ENCODE measurements at places on chromosomes 4 and X.

GRCh38 chrX:32524385-32524784 lies 687.0 kb downstream of the DMD start:
- DNase-seq = no peak

DNA sequence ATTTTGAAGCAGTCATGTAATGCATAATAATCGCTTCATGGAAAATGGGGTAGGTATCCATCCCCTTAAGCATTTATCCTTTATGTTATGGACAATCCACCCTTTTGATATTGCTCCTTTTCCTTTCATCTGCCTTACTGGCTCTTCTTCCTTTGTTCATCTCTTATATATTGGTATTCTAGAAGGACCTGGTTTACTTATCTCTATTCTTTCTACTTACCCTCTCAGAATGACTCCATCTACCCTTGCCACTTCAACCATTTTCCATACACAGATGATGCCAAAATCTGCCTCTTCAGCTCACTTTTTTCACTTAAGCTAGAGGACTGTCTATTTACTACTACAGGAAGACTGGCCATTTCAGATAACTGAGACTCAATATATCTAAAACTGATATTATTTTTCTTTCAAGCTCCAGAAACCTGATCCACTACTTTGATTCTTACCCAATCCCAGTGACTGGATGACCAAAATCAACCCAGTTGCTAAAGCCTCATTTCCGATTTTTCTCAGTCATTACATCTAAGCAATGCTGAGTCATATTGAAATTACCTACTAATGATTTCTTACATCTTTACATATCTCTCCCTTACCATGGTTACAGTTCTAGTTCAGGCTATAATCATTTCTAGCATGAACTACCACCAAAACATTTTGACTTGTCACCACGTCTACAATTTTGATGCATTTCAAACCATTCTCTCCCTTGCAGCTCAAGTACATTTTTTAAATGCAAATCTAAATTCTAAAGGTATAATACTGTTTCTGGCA lies 93.7 kb downstream of the FAAH2 start:
- DNase-seq = no peak

GRCh38 chr4:140020457-140021361 lies 133.3 kb downstream of the MAML3 start:
- no peak for DNase-seq

- DNase-seq = peak; percentile 8
Observed at GRCh38 chrX:17737986-17738713, 857 bp downstream of the SCML1 start.

GRCh38 chrX:8657883-8658282 lies 74.1 kb downstream of the ANOS1 start:
- DNase-seq = no peak

DNA sequence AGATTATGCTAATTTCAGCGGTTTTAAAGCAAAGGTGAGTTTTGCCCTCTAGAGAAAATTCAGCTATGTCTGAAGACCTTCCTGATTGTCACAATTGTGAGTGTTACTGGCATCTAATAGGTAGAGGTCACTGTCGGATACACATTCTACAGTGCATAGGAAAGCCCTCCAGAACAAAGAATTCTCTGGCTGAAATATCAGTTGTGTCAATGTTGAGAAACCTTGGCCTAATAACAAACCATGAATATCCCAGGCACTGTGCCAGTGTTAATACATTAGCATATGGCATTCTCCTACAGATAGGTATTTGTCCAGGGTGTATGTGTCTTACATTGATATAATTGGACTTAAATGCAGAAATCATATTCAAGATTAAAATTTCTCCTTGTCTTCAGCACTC lies 294.3 kb downstream of the FSTL5 start:
- no peak for DNase-seq

GRCh38 chr4:94831607-94832006 lies 73.9 kb downstream of the BMPR1B start:
- DNase-seq = no peak

- no peak for DNase-seq
Observed at GRCh38 chr4:168163106-168163505, 70.8 kb downstream of the ANXA10 start.

DNA sequence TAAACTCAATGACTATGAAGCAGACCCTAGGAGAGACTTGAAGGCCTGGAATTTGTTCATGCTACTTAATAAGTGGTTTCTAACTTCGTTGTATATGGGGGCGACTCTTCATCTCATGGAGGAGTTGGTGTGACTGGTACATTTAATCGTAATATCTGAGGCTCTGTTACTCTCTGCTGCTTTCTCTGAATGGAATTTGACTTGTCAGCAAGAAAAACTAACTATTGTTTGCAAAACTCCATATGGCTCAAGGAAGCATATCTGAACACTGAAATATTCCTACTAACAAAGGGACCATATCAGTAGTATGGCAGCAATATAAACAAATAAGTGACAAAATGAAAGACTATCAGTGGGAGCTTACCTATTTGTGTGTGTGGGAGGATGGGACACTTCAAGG lies 132.0 kb upstream of the RPS6KA6 start:
- no peak for DNase-seq

- DNase-seq = no peak
Observed at GRCh38 chrX:147533426-147533825, 378.3 kb upstream of the FMR1 start.

DNA sequence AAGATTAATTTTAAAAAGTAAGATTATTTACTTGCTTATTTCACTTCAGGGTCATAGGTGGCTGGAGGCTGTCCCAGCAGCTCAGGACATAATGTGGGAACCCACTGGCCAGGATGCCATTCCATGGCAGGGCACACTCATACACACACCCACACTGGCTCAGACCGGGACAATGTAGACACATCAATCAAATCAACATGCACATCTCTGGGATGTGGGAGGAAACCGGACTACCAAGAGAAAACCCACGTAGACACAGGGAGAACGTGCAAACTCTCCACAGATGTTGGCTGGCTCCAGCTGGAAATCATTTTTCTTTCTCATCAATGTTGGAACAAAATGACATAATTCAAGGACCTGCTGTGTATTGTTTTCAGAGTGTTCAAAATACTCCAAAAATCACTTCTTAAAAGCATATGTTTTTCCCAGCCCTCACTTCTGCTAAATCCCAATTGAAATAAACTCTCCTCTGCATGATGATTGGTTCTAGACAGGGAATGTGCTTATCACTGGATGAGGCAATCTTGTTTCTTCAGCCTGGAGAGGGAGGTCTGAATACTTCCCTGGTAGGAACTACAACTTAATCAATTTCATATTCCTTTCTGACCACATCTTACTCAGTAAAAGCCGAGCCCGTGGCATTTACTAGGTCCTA lies 18.6 kb upstream of the CPE start:
- no peak for DNase-seq

GRCh38 chr4:39614487-39615162 lies 24.0 kb downstream of the SMIM14 start:
- DNase-seq = no peak

DNA sequence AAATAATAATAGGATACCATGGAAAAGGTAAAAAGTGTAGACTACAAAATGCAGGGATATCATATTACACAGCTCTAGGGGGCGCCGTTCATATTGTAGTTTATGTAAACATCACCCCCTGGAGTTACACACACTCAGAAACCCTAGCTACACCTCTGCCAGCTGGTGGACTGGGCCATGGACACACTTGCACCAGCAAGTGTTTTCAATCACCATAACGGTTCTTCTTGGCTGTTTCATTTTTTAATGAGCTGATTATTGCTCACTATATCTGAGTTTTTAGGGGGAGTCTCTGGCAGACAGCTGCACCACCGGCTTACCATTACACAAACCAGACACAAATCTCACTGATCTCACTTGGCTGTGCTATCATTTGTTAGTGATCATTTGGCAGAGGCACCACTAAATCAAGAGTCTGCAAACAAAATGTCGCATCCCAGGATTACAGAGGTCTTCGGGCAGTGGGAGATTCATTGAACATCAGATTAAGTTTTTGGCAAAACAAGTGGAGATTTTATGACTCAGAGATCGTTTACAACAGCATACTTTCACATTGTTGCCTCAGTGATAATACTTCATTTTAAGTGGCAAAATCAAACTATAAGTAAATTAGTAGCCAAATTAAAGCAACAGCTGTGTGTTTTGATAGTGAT lies 185.7 kb downstream of the UNC5C start:
- no peak for DNase-seq

DNA sequence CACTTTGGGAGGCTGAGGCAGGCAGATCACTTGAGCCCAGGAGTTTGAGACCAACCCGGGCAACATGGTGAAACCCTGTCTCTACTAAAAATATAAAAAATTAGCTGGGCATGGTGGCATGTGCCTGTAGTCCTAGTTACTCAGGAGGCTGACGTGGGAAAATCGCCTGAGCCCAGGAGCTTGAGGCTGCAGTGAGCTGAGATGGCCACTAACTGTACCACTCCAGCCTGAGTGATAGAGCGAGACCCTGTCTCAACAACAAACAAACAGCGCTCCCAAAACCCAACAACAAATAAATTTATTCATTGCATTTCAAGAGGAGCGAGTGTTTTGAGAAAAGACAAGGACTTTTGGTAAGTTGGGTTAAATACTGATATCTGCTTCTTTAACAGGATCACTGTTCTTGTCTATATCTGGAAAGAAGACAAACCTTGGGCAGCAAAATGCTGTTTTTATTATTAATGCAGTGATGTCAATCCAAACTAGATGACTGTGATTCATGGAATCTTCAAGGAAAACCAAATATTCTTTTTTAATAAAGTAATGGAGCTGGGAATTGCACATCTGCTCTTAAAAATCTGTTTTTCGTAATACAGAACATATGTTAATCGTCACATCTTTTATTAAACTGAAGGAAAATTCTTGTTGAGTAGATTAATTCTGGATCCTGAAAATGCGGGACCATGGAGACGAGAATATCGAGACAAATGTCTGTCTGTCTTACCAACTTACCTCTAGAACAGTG lies 90.8 kb upstream of the LIMCH1 start:
- no peak for DNase-seq

DNA sequence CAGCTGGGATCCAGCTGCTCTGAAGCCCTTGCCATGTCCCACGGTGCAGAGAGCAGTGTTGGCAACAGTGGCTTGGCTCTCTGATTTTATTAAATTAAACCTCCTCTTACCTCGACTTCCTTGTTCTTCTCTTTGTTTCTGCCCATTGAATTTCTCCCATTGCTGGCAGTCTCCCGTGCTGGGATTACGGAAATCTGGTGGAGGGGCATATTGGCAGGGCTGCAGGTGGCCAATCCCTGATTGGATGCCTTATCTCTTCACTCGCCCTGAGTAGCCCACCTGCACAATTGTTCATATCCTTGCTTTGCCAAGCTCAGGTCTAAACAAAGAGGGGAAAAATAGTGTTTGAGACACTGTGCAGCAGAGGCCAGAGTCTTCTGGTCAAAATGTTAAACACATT lies 493.9 kb downstream of the TMA16 start:
- DNase-seq = no peak

GRCh38 chr4:169253113-169253671 lies 17.6 kb downstream of the SH3RF1 start:
- DNase-seq = no peak

DNA sequence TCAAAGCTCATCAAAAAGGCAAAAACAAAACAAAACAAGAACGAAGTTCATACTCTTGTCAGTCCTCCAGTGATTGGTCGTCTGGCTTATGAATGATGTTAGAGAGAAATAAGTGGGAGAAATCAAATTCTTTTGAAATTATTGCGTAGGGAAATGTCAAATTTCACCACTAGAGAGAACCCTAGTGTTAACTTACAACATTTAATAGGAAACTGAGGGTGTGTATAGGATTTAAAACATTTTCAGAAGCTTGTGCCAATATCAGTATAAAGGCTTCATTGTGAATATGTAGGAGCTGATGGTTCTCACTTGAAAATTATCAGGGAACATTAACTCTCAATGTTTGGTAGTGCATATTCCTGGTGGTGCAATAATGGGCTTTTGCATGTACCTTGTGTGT lies 17.4 kb downstream of the ADH6 start:
- DNase-seq = no peak

- DNase-seq = no peak
Observed at GRCh38 chr4:82790060-82790660, 8.4 kb downstream of the SCD5 start.

DNA sequence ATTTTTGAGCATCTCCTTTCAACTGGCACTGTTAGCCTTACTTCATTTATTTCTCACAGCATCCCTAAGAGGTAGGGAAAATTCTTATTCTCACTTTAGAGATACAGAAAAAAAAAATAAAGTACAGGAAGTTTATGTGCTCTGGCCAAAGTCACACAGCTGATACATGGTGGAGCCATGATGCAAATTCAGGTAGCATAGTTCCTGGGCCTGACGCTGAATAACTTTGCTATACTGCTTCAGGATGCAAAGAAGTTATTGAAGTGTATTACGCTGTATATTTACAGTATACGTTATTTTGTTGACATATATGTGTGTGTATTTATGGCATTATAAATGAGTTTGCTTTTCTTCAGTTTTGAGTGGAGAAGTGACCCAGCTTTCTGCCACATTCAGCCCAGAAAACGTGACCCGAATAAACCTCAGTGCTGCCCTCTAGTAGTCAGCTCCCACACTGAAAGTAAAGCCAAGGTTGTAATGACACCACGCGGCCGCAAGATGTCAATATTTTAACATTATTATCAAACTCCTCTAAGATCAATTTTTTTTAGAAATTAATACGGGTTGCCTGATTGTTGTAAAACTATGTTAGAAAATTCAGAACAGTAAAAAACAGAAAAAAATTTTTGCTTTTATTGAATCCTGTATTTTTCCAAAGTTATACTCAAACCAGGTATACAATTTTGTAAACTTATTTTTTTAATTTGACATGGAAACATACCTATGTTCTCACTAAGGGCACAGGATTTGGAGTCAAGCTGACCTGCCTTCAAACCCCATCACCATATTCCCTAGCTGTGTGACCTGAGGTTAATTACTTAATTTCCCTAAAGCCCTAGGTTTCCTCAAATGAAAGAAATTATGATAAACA lies 3.8 kb upstream of the GUCY2F start:
- peak; percentile 77 for DNase-seq

DNA sequence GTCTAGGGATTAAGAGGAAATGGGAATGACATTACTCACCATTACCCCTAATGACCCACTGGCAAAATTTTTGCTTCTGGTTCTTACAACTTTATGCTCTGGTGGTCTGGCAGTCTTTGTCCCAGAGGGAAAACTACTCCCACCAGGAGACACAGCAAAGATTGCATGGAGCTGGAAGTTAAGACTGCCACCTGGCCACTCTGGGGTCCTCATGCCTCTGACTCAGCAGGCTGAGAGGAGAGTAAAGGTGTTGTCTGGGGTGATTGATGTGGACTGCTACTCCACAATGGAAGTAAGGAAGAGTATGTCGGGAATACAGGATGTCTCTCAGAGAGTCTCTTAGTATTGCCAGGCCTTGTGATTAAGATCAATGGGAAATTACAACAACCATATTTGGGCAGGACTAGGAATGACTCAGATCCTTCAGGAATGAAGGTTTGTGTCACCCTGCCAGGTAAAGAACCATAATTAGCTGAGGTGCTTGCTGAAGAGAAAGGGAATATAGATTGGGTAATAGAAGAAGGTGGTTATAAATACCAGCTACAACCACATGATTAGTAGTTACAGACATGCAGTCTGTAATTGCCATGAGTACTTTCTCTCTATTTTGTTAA lies 215.5 kb downstream of the GPAT3 start:
- DNase-seq = no peak

- no peak for DNase-seq
Observed at GRCh38 chr4:83783215-83783614, 247.3 kb downstream of the GPAT3 start.

Measured in hematopoietic multipotent progenitor cell (in vitro differentiated cells).